Esophagus muscularis mucosa (tissue), 4 donors: ENCODE measurements at places on chromosomes 7 and 10. TPM values are rescaled to one million over a fixed set of nuclear protein-coding genes. Genes with fewer than 3 reads are reported as not detected.
A peak's percentile ranks its signal among the peaks of the same experiment; 100 is the strongest.

GRCh38 chr7:34096777-34097176 lies 191.4 kb downstream of the BMPER start:
- no peak for DNase-seq

- DNase-seq: no peak
These were observed 42.3 kb downstream of the AKR1E2 start for GRCh38 chr10:4868357-4868657.

The ABCC2 gene
- total RNA-seq: 0.52 TPM

DNA sequence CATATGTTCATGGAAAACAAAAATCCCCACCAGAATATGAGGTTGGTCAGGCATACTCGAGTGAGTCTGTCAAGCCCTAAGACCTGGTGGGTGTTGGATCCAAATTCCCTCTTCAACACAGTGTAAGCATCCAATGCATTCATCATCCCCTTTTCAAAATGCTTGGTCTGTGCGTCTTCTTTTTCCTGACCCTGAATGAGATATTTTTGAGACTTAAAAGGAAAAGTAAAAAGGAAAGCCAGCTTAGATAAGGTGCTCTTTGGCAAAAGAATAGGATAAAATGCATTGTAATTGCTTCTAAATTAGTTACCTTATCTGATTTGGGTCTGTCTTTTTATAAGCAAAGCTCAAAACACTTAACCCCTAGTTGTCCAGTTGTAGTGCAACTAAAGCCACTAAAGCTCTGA lies 331.5 kb downstream of the PTEN start:
- no peak for DNase-seq

The CCDC3 gene
- total RNA-seq: 23.7 TPM

DNA sequence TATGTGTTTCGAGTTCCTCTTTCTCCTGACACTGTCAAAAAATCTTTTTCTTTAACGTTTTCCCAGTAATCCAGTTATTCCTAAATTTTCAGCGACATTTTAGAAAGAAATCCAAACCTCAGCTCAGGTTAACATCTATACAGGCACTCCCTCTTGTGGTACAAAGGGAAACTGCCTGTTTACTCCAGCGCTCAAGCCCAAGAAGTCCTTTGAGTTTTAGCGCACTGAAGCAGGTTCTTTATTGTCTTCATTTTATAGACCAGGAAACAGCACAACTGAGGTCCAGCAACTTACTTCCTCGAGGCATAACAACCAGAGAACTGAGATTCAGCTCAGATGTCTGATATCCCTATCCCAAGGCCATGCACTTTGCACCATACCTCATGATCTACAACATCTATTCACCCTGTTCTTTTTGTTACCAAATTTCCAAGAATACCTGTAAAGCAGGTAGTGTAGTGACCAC lies 287.2 kb upstream of the MKLN1 start:
- DNase-seq: no peak

DNA sequence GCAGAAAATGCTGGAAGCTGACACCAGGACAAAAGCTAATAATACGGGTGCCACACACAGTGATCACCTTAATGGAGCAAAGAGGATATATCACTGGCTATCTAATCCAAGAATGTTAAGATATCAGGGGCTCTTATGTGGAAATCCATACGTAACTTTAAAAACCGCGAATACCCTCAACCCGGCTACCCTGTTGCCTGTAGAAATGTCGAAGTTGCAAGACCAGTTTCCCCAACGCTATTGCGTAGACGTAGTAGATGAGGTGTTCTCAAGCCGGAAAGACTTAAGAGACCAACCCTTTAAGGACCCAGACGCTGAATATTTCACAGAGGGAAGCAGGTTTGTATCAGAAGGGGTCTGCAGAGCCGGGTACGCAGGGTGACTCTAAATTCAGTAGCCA lies 7.9 kb upstream of the CYREN start:
- DNase-seq: peak; percentile 86
